ENCODE measurements at places on chromosomes 2 and 18. TPM values are rescaled to one million over a fixed set of nuclear protein-coding genes. Genes with fewer than 3 reads are reported as not detected.

The ASXL3 gene
- total RNA-seq: 1.3 TPM

The FAM110C gene
- 26.6 TPM for total RNA-seq

The HOXD9 gene
- total RNA-seq: 5.8 TPM

The IL1F10 gene
- total RNA-seq: not detected

The ALPP gene
- 0.15 TPM for total RNA-seq

The ALLC gene
- not detected for total RNA-seq

The PRSS56 gene
- total RNA-seq: not detected

The ASB18 gene
- total RNA-seq: not detected

The DIPK1C gene
- total RNA-seq: 0.14 TPM

The CYP27C1 gene
- 0.34 TPM for total RNA-seq

The PIEZO2 gene
- 1.4 TPM for total RNA-seq

The PRADC1 gene
- 40.2 TPM for total RNA-seq

The ABCB11 gene
- total RNA-seq: 4.1 TPM

The SH2D6 gene
- 4.7 TPM for total RNA-seq

The NPAS2 gene
- 59.6 TPM for total RNA-seq

The ZC3H6 gene
- 9.6 TPM for total RNA-seq

The NYAP2 gene
- not detected for total RNA-seq

The ERMN gene
- 0.11 TPM for total RNA-seq

The MBOAT2 gene
- total RNA-seq: 73.8 TPM

The IKZF2 gene
- 8.5 TPM for total RNA-seq

The CFAP210 gene
- total RNA-seq: not detected

The UCN gene
- 0.56 TPM for total RNA-seq

The SEPTIN10 gene
- 77.1 TPM for total RNA-seq

The TRABD2A gene
- total RNA-seq: 89.8 TPM

The PARD3B gene
- 30.5 TPM for total RNA-seq
